Uterus (tissue), 4 donors: ENCODE measurements at places on chromosomes 4 and X.
A peak's percentile ranks its signal among the peaks of the same experiment; 100 is the strongest.

GRCh38 chr4:145153181-145153903 lies 27.0 kb downstream of the OTUD4 start:
- H3K4me3 ChIP-seq: no peak overlapping the region
- H3K4me1 ChIP-seq: no peaks in the 10 kb centered on the region
- no peak for DNase-seq
- no peak overlapping the region for H3K27ac ChIP-seq

DNA sequence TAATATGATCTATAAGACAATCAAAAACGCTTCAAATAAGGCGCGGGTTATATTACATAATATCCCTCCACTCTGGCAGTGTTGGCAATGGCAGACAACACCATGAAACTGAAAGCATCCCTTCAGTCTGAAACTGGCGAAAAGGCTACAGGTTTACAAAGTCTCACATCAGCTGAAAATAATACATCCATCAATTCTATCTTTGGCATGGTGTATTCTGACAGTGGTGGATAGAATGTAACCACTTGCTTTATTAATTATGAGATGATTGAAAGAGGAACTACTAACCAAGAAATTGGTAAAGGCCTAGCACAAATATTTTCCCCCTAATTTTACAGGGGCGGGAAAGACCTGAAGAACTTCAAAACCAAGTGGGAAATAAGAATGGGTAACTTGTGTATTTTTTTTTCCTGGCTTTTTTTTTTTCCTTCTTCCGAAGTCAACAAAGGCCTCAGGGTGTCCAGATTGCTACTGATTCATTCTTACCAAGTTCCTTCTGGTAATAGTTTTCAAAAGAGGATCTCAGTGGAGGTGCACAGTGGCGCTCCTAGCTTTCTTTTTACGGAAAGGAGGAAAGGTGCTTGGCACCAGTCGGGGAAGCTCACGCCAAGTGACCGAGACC lies 728 bp downstream of the UBA6 start:
- H3K36me3 ChIP-seq: no peaks in the 10 kb centered on the region
- H3K4me1 ChIP-seq: no peaks in the 10 kb centered on the region
- DNase-seq: no peak
- H3K27me3 ChIP-seq: no peaks in the 10 kb centered on the region

- H3K4me1 ChIP-seq: no peaks in the 10 kb centered on the region
- H3K27ac ChIP-seq: peak overlapping the region; percentile 93
- no peaks in the 10 kb centered on the region for H3K36me3 ChIP-seq
- H3K27me3 ChIP-seq: no peaks in the 10 kb centered on the region
- H3K4me3 ChIP-seq: peak overlapping the region; percentile 54
- no peak for DNase-seq
Measured at GRCh38 chrX:56564164-56564885, 898 bp downstream of the UBQLN2 start.

GRCh38 chr4:37317104-37317643 lies 72.6 kb downstream of the NWD2 start:
- DNase-seq: no peak
- H3K27ac ChIP-seq: no peak overlapping the region
- no peaks in the 10 kb centered on the region for H3K4me1 ChIP-seq
- no peak overlapping the region for H3K4me3 ChIP-seq

DNA sequence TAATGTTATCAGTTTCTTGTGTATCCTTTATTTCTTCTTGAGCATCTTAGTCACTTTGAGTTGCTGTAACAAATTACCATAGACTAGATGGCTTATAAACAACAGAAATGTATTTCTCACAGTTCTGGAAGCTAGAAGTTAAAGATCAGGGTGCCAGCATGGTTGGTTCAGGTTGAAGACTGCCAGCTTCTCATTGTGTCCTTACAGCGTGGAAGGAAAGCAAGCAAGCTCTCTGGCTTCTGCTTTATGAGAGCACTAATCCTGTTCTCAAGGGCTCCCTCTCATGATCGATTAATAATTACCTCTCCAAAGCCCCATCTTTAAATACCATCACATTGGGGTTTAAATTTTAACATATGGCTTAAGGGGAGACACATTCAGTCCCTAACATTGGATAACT lies 497.2 kb downstream of the RAPGEF2 start:
- no peak overlapping the region for H3K27ac ChIP-seq
- H3K27me3 ChIP-seq: no peaks in the 10 kb centered on the region
- no peaks in the 10 kb centered on the region for H3K4me1 ChIP-seq
- no peak overlapping the region for H3K4me3 ChIP-seq

DNA sequence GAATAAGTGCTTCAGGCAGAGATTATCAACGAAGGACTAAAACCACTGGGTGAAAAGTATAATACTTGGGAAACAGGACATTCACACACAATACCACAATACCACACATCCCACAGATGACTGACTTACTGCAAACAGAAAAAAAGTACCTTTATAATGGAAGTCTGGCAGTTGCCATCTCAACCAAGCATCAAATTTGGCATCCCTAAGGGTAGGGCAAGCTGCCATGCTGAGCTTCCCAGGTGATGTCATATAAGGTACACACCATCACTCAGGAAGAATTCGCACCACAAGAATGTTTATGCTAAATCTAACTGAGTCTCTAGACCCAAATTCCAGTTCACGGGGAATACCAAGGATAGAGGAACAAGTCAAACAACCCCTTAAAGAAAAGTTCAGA lies 9.1 kb downstream of the QDPR start:
- no peaks in the 10 kb centered on the region for H3K27me3 ChIP-seq
- no peak for DNase-seq
- no peak overlapping the region for H3K4me3 ChIP-seq
- no peak overlapping the region for H3K27ac ChIP-seq
- H3K4me1 ChIP-seq: no peaks in the 10 kb centered on the region
- H3K36me3 ChIP-seq: no peaks in the 10 kb centered on the region

- peaks cover 9% of the 10 kb centered on the region for H3K4me1 ChIP-seq
- H3K36me3 ChIP-seq: no peaks in the 10 kb centered on the region
- DNase-seq: no peak
Measured at GRCh38 chr4:105710678-105711077, 2.1 kb downstream of the GSTCD start.

DNA sequence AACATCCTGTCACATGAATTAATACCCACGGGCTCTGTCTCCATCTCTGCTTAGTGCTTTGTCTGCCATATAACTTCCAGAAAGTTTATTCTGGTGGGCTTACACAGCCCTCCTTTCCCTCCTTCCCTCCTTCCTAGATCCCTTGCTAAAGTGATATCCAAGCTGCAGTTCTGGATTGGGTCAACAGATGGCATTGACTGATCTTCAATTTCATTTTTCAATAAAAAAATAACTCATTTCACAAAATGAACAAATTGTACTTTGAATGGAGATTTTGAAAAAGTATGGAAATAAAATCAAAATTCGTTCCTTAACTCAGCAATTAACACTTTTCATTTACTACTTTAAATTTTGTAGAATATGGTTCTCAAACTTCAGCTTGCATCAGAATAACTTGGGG lies 94.9 kb downstream of the NXF2 start:
- no peak overlapping the region for H3K27ac ChIP-seq
- no peak overlapping the region for H3K4me3 ChIP-seq
- H3K36me3 ChIP-seq: no peaks in the 10 kb centered on the region
- H3K27me3 ChIP-seq: no peaks in the 10 kb centered on the region
- no peaks in the 10 kb centered on the region for H3K4me1 ChIP-seq

DNA sequence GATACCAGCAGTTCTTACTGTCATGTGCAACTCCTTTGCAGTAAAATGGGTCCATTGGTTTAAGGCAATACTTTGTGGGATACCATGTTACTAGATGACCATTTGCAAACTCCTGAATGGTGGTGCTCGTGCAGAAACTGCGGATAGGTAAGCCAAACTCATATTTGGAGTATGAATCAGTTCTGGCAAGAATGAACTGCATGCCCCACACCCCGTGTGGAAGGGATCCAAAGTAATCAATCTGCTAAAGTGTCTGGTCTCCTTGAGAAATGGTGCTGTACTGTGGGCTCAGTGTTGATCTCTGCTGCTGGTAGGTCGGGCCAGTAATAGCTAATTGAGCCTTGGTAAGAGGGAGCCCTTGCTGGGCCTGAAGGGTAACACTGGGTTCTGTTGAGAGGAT lies 4.2 kb upstream of the TAB3 start:
- no peaks in the 10 kb centered on the region for H3K27me3 ChIP-seq
- H3K36me3 ChIP-seq: no peaks in the 10 kb centered on the region
- H3K4me1 ChIP-seq: no peaks in the 10 kb centered on the region
- no peak for DNase-seq
- no peak overlapping the region for H3K27ac ChIP-seq
- H3K4me3 ChIP-seq: no peak overlapping the region

DNA sequence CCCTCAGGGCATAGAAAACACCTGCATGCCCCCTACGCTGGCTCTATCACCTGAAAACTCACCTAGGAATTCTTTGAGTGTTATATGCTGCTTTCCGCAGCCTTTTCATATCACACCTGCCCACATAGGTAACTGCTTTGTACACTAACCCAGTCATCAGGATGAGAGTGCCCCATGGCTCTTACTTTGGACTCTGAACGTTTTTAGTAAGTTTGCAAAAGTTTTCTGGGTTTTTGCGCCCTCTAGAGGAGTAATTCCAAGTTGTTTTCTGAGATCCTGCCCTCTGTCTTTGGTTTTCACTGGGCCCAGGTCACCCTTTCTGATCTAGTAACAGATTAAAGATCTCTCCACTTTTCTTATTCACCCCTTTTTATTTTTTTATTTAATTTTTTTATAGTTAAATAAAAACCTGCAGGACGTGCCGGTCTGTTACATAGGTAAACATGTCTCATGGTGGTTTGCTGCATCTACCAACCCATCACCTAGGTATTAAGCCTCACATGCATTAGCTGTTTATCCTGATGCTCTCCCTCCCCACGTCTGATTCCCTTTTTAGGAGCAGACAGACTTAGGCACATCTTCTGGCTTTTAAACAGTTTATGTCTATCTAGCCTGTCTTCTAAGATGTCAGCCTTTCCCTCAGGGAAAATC lies 139.2 kb downstream of the NWD2 start:
- H3K4me1 ChIP-seq: no peaks in the 10 kb centered on the region
- DNase-seq: no peak
- no peak overlapping the region for H3K4me3 ChIP-seq
- H3K27ac ChIP-seq: no peak overlapping the region
- H3K27me3 ChIP-seq: no peaks in the 10 kb centered on the region
- H3K36me3 ChIP-seq: no peaks in the 10 kb centered on the region

DNA sequence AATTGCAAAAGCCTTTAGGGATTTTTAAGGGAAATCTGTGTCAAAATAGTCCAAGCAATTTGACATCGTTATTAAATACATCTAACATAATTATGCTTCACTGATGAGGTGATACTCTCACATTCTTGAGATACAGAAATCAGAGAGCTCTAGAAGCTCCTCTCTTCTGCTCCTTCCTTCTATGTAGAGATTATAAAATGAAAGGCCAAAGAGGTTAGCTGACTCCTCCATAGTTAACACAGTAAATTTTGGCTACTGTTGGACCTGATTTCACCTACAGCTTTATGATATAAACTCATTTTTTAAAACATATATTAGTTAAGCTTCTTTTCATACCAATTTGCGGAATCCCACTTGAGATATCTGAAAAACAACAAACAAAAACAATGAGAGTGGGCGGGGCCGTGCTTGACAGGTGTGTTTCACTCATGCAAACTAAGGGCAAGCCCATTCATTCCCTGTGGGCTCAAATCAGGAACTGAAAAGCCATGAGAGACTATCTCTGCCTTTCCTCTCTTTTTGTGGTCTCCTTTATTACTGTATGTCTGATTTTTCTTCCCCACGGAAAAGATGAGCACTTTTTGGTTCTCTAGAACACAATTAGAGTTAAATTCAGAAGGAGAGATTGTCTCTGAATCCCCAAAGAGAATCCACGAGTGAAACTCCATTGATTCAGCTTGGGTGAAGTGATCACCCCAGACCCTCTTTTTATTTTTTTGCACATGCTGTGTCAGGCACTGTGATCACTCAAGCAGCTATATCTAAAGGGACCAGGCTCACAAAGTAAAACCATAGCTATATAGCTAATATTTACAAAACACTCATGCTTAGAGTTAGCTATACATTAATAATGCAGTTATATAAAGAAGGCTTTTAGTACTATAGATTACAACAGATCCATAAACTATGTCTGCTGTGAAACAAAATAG lies 566.3 kb downstream of the IL15 start:
- H3K36me3 ChIP-seq: no peaks in the 10 kb centered on the region
- H3K27ac ChIP-seq: no peak overlapping the region
- DNase-seq: no peak
- H3K4me3 ChIP-seq: no peak overlapping the region
- no peaks in the 10 kb centered on the region for H3K4me1 ChIP-seq

- H3K4me3 ChIP-seq: no peak overlapping the region
- peaks cover 7% of the 10 kb centered on the region for H3K27me3 ChIP-seq
- no peaks in the 10 kb centered on the region for H3K4me1 ChIP-seq
- DNase-seq: no peak
- no peak overlapping the region for H3K27ac ChIP-seq
Measured at GRCh38 chr4:3489451-3489962, 26.4 kb downstream of the DOK7 start.

DNA sequence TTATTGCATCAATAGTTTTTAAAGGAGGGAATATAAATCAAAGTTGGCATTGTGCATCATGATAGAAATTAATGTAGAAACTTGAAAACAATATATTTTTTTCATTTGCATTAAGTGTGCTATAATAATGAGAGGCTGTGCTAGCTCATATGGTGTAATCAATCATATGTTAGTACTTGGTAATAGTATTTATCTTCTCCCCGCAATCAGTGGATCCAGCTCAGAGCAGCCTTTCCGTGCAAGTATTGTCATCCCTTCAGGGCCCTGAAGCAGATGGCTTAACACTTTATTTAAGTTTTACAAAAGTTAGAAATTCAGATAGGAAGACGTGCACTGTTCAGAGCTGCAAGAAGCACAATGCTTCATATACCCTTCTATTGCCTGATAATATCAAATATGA lies 616.3 kb upstream of the ATOH1 start:
- no peak overlapping the region for H3K27ac ChIP-seq
- H3K27me3 ChIP-seq: no peaks in the 10 kb centered on the region
- no peaks in the 10 kb centered on the region for H3K36me3 ChIP-seq
- H3K4me1 ChIP-seq: no peaks in the 10 kb centered on the region
- DNase-seq: no peak

DNA sequence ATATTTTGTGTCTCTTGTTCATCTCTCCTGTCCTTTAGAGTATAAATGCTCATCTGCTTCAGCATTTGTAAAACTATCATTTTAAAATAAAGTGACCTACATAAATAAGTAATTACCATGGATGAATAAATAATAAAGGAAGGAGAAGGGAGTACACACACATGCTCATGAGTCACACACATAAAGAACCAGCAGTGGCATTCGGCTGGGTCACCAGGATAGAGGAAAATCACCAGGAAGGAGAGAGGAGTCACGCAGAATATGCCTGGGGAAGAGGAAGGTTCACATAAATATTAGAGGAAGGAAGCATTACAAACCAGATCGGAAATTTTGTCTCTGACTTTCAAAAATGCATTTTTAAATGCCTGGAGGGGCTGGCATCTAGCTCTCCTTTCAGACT lies 38.5 kb upstream of the MED14 start:
- H3K4me3 ChIP-seq: no peak overlapping the region
- no peak for DNase-seq
- peak overlapping the region; percentile 2 for H3K27ac ChIP-seq
- H3K27me3 ChIP-seq: no peaks in the 10 kb centered on the region
